CD14-positive monocyte (primary cell): ENCODE measurements at places on chromosomes 1 and 21.

DNA sequence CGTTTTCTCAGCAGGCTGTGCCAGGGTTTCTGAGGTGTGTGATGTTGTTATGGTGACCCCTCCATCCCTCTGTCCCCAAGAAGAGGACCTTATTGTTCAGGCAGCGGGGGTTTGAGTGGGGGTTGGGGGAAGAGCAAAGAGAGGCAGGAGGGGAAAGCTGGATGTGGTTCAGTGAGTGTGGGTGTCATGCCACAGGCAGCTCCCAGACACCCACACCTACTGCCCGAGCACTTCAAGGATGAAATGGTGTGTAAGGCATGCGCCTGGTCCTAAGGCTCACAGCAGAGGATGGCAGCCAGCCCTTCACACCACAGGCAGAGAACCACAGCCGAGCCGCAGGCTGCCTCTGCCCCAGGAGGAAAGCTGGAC, 49.9 kb upstream of the STUM start:
- DNase-seq, result no peak

DNA sequence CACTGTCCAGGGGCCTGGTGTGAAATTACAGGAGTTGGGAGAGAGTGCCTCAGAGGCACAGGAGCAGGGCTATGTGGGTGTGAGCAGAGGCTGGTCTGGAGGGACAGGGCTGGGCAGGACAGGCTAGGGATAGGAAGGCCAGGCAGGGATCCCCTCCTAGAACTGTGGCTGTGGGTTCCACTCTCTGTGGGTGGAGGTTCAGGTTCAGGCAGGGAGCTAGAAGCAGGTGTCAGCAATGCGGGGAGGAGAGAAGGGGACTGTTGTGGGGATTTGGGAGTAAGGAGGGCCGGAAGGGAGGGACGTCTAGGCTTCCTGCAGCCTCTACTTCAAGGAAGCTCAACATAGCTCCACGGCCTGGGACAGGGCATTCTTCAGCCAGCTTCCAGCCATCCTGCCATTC, 8.3 kb upstream of the GPR61 start:
- DNase-seq, result no peak

DNA sequence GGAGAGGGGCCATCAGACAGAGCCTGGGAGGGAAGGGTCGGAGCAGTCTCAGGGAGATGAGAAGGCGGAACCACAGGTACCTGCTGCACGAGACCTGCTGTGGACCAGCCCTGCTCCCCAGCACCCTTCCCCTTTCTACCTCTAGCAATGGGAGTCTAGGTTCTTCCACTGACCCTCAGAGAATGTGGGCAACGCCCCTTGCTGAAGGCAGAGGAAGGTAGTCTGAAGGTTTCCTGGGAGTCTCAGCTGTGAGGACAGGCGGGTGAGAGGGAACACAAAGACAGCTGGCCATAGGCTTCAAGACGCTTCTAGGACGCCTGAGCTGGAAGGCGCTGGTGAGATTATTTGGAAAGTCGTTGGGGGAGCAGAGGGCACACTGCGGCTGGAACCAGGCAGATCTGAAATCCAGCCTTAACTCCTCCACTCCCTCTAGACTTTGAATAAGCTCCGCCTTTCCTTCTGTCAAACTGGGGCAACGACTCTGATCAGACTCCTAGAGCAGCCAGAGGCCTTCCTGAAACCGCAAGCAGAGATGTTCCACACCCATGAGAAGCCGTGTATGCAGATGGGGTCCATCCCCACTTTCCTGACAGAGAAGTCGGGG, 18.1 kb downstream of the SLC45A3 start:
- no peak for DNase-seq

DNA sequence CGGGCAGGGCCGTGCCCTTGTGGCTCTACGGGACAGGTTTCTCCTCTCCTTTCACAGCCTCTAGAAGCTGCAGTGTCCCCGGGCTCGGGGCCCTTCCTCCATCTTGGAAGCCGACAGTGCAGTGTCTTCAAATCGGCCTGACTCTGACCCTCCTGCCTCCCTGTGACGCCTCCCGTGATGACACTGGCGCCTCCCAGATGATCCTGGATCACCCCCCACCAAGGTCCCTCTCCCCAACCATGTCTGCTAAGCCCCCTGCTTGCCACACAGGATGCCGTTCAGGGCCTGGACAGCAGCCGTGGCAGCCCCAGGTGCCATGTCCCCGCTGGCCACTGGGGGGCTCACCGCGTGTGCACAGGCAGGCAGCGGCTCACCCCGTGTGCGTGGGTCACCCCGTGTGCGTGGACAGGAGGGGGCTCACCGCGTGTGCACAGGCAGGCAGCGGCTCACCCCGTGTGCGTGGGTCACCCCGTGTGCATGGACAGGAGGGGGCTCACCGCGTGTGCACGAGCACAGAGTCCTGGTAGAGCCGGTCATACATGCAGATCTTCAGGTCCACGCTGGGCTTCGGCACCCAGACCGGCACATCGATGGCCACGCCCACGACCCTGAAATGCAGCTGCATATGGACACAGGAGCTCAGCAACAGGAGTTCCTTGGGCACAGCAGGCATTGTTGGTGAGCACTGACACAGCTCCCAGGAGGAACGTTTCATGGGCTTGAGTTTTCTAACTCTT, 24.9 kb upstream of the TMEM52 start:
- peak; percentile 32 for DNase-seq

DNA sequence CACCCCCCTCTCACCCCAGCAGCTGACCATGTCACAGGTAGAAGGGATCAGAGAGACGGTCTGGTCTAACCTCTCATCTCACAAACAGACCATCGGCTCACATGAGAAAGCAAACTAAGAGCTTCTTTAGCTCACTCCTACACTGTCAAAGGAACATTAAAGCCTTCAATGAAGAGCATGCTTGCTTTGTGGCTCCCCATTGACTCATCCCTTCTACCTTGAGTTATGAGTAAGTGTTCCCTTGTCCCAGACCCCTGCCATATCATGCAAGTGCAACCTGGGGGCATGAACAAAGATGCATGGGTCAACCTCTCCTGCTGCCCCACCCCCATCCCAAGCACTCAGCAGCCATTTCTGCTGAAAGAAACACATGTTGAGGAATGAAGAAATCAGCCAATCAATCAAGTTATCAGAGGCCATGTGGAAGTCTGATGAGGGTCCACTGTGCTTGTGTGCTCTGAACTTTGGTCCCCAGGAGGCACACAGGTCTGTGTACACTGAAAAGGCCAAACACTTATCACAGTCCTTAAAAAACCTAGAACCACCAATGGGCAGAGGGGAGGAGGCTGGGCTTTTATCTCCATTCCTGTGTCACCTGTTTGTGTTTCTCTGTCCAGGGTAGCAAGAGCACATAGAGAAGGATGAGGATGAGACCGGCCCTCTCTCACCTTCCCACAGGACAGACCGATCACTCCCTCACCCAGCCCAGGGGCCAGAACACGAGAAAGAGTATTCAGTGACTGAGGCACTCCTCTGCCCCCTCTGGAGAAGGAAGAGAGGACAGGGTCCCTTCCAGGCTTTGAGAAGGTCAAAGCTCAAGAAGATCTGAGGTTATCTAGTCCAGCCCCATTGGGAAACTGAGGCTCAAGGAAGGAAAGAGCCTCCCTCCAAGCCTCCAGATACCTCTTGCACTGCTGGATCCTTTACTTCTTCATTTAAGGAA, 9.5 kb downstream of the ETNK2 start:
- DNase-seq, result no peak

DNA sequence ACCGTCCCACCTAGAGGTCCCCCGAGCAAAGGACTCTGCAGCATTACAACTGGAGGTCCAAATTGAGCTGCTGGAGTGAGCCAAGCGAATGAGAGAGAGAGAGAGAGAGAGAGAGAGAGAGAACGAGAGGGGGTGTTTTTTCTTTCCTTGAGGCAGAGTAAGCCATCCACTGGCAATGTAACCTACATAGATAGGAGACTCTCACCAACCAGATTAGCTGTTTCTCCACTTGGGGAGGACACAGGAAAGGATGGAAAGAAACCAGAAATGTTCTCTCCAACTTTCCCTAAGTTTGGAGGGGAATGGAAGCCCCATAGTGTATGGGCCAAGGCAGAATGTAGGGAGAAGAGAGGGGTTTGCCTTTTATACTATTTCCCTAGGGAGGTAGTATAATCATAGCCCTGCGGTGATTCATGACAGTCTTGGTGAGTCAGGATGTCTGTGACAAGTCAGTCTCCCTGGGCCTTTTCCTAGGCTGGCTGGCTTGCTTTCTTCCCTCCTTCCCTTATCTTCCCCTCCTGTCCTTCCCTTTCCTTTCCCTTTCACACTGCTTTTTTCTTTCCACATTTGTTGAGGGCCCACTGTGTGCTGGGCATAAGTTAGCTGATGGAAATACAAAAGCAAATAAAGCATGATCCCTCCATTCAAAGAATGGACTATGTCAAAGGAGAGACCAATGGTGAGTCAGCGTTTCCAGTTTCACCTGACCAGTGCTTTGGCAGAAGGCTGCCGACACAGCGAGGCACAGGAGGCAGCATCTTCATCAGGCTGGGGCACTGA, 7.1 kb downstream of the FNDC7 start:
- no peak for DNase-seq

- DNase-seq, result no peak
Observed at GRCh38 chr1:27414091-27414490, 21.7 kb downstream of the GPR3 start.

- no peak for DNase-seq
Observed at GRCh38 chr1:84370266-84370665, 28.0 kb upstream of the DNASE2B start.

DNA sequence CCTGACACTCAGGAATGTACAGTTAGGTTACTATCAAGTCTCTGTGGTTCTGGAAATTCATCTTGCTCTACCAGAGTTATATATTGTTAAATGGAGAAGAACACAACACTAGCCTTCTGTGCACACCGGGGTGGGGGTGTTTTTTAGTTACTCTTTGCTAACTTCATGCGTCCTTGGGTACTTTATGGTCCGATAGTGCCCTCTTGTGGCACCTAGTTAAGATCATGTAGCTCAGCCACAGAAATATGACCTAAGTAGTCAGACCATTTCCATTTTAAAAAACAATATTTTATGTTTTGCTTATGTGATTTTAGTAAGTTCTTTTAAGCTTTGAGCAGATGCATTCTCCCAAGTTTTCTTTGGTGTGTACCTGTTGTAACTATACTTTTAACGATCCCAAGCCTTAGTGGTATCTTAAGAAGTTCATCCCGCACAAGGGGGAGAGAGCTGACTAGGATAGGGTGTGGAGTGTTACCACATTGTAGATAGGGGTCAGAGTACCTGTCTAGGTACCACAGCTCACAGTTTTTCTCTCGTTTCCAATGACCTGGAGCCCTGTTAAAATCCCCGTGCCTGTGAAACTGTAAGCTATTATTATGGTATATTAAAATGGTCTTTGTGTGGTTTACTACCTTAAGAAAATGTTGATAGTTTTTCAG, 20.6 kb upstream of the SH3D21 start:
- peak; percentile 81 for DNase-seq

- no peak for DNase-seq
Observed at GRCh38 chr1:237814319-237814924, 76.3 kb downstream of the ZP4 start.

GRCh38 chr1:85572574-85572973, 8.0 kb upstream of the CCN1 start:
- DNase-seq, result no peak

DNA sequence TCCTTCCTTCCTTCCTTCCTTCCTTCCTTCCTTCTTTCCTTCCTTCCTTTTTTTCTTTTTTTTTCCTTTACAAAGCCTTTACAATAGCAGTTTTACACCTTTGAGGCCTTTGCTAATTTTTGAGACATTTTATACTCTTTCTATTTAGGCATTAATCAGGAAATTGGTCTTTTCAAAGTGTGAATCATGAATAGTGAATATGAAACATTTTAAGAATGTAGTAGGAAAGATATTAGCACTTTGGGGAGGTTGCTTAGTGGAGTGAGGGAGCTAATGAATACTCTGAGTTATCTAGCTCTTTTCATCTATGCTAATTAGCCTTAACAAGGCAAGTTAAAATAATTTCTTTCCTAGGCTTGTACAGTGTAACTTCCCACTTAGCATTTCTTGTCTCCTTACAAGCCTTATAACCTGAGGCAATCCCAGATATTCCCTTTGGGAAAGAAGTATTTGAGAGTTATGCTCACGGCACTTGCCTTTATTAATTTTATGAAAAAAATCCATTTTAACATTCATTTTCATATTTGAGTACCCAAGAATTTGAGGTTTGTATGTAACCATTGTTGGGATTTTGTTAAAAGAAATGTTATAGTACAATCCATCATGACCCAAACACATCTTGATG, 122.6 kb downstream of the NTNG1 start:
- DNase-seq, result no peak

DNA sequence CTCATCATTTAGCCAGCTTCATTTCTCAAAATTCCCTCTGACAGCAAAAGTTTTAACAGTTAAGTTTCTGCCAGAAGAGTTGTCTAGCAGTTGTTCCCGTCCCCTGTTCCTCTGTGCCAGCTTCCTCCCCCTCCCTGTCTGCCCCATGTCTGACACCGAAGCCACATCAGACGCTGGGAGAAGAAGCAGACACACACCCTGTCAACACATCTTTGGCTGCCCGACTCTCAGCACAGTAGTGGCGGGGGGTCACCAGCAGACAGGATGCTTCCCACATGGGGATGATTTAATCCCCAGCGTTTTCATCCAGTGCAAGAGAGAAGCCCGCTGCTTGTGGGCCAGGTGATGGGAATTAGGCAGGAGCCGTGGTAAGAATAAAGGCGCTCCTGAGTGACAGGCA, 379.4 kb upstream of the RUNX1 start:
- DNase-seq, result peak; percentile 20

- DNase-seq, result no peak
Observed at GRCh38 chr1:38708701-38709258, 150.8 kb downstream of the RRAGC start.

DNA sequence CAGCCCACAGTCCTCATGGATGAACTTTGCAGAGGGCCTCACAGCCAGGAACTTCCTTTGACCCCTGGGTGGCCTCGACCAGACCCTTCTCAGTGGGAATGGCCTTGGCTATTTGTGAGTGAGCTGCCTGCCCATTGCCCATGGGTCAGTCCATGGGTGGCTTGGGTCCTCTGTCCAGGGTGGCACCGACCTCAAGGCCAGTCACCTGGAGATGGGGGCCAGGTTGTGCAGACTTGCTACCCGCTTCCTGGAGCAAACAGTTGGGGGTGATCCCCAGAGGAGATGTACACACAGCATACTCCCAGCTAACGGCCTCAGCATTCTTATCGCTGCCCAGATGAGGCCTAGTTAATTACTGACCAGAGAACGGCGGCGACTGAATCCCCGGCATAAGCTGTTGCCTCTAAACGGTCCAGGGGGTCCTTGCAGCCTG, 23.1 kb upstream of the IFNLR1 start:
- no peak for DNase-seq

- DNase-seq, result no peak
Observed at GRCh38 chr1:209809611-209810010, 3.7 kb upstream of the IRF6 start.

GRCh38 chr1:221795380-221795779, 53.5 kb upstream of the DUSP10 start:
- no peak for DNase-seq

GRCh38 chr1:246878551-246878950, 53.2 kb downstream of the AHCTF1 start:
- DNase-seq, result no peak

- no peak for DNase-seq
Observed at GRCh38 chr1:175435392-175435791, 242.8 kb upstream of the KIAA0040 start.

GRCh38 chr1:206643118-206643698, 7.9 kb downstream of the DYRK3 start:
- DNase-seq, result no peak
